Bronchial epithelial cell (primary cell): ENCODE measurements at places on chromosomes 1 and 21.

DNA sequence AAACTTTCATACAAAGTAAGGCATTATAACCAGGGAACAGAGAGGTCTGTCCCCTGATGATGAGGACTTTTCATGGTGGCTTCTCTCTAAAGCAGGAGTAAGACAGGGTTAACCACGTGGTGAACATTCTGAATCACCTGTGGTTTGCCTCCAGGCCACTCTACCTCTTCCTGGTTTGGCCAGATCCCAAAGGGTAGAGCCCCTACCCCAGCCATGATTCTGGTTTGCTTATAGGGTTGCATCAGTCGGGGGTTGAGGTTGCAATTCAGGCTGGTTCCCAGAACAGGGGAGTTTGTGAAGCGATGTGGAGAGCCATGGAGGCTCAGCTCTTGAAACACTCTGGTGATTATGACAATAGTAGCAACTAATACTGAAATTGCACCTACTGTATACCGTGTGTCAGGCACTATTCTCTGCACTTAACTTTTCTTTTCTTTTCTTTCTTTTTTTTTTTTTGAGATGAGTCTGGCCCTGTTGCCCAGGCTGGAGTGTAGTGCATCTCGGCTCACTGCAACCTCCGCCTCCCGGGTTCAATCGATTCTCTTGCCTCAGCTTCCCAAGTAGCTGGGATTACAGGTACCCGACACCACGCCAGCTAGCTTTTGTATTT, 8.3 kb downstream of the CNR2 start:
- peak; percentile 68 for DNase-seq

DNA sequence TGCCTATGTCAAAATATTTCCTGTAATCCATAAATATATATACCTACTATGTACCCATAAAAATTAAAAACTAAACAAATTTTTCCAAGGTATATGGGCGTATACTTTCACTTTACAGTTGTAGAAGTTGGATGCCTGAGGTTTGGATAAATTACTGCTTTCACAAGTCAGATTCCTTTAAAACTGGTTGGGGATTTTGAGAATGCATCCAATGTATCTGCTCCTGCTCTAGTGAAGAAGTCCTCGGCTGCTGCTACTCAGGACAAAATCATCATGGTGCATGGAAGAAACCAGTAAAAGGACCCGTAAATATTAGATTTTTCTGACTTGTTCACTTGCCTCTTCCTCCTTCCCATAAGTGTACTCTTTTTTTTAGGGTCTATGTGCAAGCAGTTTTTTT, 841.1 kb downstream of the USP25 start:
- no peak for DNase-seq

- no peak for DNase-seq
These were observed 390.1 kb downstream of the PRDM2 start for GRCh38 chr1:14090062-14090461.

DNA sequence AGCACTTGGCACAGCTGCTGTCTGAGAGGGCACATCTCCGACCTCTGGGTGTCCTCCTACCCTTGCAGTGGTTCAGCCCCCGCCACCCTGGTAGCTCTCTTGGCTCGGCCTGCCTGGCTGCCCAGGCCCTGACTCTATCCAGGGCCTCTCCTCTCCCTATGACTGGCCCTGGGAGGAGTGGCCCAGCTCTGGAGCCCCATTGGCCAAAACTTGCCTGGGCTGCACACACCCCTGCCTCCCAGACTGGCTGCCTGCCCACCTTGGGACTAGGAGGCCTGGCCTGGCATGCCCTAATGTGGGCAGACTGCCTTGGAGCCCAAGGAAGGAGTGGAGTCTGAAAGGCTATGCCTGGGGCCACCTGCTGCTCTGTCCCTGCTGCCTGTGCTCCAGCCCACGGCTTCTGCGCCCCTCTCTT, 33.6 kb downstream of the ACOT11 start:
- peak; percentile 92 for DNase-seq

- no peak for DNase-seq
These were observed 140.8 kb upstream of the FGGY start for GRCh38 chr1:59156051-59156450.

- DNase-seq: no peak
These were observed 39.4 kb upstream of the UHMK1 start for GRCh38 chr1:162458236-162458635.

DNA sequence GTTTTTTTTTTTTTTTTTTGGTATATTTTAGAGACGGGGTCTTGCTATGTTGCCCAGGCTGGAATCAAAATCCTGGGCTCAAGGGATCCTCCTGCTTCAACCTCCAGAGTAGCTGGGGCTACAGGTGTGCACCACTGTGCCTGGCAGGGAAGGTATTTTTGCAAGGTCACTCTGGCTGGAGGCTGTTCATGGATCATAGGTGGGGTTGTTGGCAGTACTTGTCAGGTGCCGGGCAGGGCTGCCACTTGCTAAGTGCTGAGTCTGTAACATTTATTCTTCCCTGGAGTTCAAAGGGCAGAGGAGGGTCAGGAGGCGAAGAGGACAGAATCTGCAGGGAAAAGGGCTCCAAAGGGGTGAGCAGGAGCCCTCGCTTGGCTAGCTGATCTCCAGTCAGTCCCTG, 24.1 kb downstream of the A3GALT2 start:
- DNase-seq: no peak

DNA sequence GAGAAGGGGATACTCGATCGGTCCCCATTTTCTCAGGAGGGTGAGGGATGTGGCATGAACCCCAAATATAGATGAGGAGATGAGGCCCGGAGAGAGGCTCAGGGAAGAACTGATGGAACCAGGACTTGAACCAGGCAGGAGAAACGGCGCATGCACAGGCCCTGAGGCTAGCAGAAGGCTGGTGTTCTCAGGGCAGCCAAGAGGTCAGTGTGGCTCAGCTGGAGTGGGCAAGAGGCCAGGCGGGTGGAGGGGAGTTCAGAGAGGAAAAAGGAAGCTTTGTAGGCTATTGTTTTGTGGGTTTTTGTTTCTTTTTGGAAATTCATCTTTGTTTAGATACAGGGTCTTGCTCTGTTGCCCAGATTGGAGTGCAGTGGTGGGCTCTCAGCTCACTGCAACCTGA, 122.0 kb downstream of the LACTBL1 start:
- no peak for DNase-seq

GRCh38 chr1:9246215-9246614, 11.6 kb downstream of the H6PD start:
- no peak for DNase-seq

- DNase-seq: no peak
These were observed 158.5 kb downstream of the TSEN15 start for GRCh38 chr1:184210031-184210430.

DNA sequence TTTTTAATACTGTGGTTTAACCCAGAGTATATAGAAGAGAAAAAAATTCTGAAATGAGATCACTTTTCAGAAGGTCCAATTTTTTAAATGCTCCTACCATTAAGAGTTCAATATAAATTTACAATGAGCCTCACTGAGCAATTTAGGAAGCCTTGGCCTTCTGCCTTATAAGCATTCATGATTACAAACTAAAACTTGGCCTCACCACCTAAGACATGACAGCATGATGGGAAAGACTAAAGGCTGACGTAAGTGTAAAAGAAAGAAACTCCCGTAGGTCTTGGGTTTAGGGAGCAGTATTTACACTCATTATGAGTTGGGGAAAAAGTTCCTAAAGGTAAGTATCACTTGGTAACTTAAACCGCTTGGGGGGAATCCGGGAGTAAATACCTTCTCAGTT, 70.7 kb upstream of the ESRRG start:
- no peak for DNase-seq

GRCh38 chr1:217024911-217025310, 301.7 kb upstream of the ESRRG start:
- no peak for DNase-seq

- peak; percentile 94 for DNase-seq
These were observed 179.8 kb upstream of the KCNK2 start for GRCh38 chr1:214902636-214903320.

- peak; percentile 52 for DNase-seq
These were observed 120.3 kb upstream of the TMEM51 start for GRCh38 chr1:15033264-15033663.

DNA sequence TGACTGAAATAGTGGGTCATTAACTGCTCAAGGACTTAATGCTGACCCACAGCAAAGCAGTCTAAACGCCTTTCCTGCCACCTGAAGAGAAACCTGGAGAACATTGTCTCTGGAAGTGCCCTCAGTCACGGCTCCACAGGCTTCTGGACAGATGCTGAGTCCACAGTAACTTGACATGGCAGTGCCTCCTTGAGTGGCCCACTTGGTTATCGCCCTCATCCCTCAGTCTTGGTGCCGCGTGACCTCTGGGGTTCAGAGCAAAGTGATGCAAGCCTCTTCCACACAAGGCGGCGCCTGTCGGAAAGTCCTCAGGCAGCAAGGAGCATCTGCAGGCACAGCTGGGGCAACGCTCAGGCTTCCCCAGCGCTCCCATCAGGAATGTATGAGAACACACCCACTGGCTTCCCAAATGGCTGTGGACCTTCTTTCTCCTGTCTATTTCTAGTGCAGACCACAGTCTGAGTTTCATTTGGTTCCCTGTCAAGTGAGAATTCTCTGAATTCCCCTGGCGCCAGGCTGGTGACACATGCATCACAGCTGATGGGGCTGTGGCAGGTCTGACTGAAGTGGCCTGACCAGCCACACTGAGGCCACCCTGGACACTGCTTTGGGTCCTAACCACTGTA, 13.0 kb upstream of the ANGPTL7 start:
- no peak for DNase-seq

GRCh38 chr1:4085546-4085945, 185.5 kb upstream of the C1orf174 start:
- DNase-seq: no peak

- DNase-seq: no peak
These were observed 135.4 kb downstream of the LMO4 start for GRCh38 chr1:87464022-87464490.

DNA sequence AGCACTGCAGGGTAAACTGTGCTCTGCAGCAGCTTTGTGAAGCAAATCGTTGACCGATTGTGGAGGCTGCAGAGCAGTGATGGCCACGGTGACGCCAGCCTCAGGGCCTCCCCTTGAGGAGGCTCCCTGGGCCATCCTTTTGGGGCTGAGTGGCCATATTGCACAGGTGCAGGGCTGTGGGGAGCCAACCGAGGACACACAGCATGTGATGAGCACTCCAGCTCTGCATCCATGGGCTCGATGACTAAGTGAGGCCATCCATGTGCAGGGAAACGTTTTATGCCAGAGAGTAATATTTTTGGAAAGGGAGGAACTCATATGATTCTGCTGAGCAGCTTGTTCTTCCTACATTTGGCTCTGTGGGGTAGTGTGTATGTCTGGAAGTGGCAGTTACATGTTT, 24.6 kb downstream of the KCNK1 start:
- no peak for DNase-seq

DNA sequence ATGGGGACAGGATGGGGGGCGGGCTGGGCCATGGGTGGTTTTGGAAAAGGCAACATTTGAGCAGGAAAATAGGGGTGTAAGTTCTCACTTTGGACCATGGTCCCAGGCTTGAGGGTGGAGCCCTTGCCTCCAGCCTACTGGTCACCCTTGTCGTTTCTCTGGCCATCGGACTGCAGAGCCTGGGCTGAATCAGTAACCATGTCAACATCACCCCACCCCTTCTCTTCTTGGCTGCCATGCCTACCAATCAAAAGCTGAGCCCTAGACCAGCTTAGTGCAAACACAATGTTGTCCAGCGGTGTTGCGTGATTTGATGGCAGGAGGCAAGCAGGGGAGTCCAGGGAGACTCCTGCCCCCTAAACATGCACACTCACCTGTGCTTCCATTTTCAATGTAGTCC, 231.0 kb upstream of the KAZN start:
- no peak for DNase-seq

- DNase-seq: no peak
These were observed 9.9 kb downstream of the CD58 start for GRCh38 chr1:116560704-116561490.
